Activated naive CD8-positive, alpha-beta T cell treated with anti-CD3 and anti-CD28 coated beads, Interleukin-2, amount 50 U/mL, for 24 hours (primary cell): ENCODE measurements at places on chromosomes 5 and 9.

- DNase-seq = no peak
Measured at GRCh38 chr9:35000535-35001284, 11.2 kb downstream of the DNAJB5 start.

GRCh38 chr9:33690143-33690933, 105.0 kb upstream of the PRSS3 start:
- no peak for DNase-seq

- DNase-seq = no peak
Measured at GRCh38 chr9:87504938-87505337, 7.3 kb downstream of the DAPK1 start.

DNA sequence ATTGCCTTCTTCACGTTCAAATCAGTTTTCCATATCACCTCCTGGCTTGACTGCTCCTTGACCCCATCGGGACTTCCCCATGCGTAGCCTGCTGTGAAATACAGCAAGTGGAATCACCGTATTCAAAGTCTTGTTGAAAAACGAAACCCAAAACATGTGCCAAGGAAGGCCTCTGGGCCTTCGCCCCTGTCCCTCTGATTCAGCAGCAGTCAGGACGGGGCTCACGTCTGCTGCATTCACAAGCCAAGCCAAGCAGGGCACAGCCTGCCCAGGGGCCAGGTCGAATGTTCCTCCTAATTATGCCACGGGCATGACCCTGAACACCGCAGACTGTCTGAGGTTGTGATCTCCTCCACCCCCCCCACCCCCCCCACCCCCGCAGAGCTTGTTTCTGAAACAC, 960 bp upstream of the CTNND2 start:
- no peak for DNase-seq

- no peak for DNase-seq
Measured at GRCh38 chr5:128669803-128670202, 131.8 kb upstream of the FBN2 start.

DNA sequence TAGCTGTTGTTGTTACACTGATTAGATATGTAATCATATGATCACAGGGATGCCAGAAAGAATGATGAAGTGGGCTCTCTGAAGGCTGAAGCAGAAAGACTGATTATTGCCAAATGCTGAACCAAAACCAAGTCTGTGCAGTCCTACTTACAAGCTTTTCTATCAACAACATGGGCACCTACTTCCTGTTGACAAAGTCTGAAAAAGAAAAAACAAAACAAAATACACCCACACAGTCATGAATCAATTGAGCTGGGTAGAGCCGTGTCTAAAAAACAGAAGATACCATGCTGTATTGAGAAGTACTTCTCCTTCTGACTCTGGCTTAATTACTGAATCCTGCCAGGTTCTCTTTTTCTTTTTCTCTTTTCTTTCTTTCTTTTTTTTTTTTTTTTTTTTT, 363.4 kb downstream of the RAB3C start:
- DNase-seq = no peak

DNA sequence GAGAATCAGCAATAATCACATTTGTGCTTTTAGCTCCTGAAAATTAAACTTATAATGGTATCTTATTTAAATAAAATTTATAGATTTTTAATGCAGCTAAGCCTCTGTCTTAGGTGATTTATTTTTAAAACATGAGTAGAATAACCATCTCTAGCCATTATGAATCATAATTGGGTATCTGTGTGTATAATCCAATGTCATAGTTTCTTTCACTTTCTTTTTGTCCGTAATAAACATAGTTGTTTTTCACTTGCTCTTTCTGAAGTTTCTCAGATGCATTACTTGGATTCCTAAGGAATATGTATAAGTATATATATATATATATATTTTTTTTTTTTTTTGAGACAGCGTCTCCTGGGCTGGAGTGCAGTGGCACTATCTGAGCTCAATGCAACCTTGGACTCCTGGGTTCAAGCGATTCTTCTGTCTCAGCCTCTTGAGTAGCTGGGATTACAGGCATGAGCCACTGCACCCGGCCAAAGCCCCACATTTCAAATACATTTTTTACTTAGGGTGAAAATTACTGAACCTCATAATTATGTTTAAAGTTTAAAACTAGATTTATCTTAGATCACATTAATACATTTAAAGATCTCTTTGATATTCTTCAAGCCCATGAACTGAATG, 377.1 kb downstream of the PRDM9 start:
- DNase-seq = no peak
